Spinal cord (tissue), 10 donors: ENCODE measurements at places on chromosomes 2 and 18.

DNA sequence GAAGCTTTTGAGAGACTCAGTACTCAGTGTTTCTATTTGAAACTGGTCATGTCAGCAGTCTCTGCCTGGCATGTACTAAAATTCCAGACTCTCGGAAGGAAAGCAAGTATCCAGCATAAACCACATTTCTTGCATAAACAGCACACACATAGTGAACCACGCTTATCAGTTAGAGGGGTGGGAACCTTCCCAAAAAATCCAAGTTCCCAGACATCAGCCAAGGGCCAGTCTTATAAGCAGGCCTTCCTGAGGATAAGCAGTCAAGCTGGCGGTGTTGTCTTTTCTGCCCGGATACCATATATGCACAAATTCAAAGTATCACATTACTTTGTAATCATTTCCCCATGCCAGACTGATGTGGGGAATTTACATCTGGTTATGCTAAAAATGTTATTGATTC, 73.6 kb downstream of the ST6GAL2 start:
- no peak for DNase-seq

GRCh38 chr2:212480447-212480846, 58.2 kb downstream of the ERBB4 start:
- peak; percentile 93 for DNase-seq

- DNase-seq = no peak
Observed at GRCh38 chr18:67540559-67540958, 24.0 kb upstream of the DSEL start.

DNA sequence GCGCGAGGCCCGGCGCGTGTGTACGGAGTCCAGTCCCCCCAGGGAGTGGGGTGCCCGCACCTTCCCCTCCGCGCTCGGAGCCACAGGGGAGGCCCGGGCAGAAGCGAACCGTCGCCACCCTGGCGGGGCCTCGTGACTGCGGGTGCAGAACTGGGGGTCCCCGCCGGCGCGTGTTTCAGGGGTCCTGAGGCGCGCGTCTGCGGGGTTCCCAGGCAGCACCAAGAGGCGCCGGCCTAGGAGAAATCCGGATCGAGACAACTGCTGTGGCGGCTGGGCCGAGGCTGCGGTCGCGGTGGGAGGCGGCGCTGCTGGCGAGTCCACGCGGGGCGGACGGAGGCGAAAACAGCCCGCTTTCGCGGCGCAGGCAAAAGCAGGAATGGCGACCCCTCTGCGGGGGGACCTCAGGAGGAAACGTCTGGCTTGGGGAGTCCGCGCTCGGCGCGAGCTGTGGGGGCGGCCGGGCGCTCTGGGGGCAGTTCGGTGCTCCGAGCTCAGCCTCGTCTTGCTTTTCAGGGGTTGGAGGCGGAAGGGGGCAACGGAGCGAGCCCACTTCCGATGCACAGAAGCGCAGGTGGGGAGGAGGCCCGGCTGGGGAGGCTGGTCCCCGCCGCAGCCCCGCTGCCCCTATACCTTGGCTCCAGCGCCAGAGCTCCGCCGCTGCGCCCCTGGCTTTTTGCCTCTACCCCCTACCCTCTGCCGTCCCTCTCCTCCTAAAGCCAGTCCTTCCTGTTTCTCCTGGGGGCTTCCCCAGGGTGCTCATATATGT, 81.5 kb upstream of the LDLRAD4 start:
- peak; percentile 2 for DNase-seq

- DNase-seq = no peak
Observed at GRCh38 chr18:24054130-24054529, 39.6 kb downstream of the TTC39C start.

DNA sequence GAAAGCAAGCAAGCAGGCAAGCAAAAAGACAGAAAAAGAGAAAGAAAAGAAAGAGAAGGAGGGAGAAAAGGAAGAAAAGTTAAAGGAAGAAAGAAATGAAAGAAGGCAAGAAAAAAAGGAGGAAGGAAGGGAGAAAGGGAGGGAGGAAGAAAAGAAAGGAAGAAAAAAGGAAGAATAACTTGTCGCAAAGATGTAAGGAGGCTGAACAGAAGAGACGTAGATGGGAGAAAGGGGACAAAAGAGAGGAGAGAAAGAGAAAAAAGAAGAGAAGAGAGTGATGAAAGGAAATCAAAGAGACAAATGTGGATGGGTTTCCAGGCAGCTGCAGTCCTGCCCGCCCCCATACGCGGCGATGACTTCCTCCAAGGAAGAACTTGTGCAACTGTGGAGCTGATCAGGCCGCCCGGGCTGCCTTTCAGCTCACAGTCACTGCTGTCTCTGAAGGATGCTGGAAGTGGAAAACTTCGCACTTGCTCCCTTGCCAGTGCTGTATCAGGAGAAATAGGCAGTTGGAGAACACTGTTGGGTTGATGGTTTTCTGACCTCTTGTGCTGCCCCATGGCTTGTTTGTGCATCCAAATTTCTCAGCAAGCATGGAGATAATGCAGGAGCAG, 52.9 kb downstream of the TRIB2 start:
- no peak for DNase-seq

GRCh38 chr2:71780162-71780561, 326.8 kb downstream of the DYSF start:
- no peak for DNase-seq

- peak; percentile 46 for DNase-seq
Observed at GRCh38 chr18:58638441-58638840, 9.6 kb upstream of the ALPK2 start.
